ENCODE measurements at places on chromosomes 1 and 21. TPM values are rescaled to one million over a fixed set of nuclear protein-coding genes. Genes with fewer than 3 reads are reported as not detected.
A peak's percentile ranks its signal among the peaks of the same experiment; 100 is the strongest.

Gene RIPK4
- not detected for total RNA-seq

GRCh38 chr1:230120921-230121381, 53.9 kb downstream of the GALNT2 start:
- no peak for DNase-seq

Gene FAM78B
- total RNA-seq = 0.17 TPM

GRCh38 chr1:55311057-55311641, 96.0 kb upstream of the USP24 start:
- no peak for DNase-seq

GRCh38 chr1:241156231-241156965, 200.6 kb downstream of the RGS7 start:
- DNase-seq = no peak

GRCh38 chr1:26541816-26542711, 12.5 kb downstream of the RPS6KA1 start:
- DNase-seq = peak; percentile 83

- no peak for DNase-seq
These were observed 6.8 kb downstream of the SMIM1 start for GRCh38 chr1:3779265-3779911.

Gene CTNNBIP1
- total RNA-seq = 13.9 TPM

Gene F3
- total RNA-seq = not detected

Gene ACKR1
- total RNA-seq = not detected

GRCh38 chr1:175317309-175317708, 124.7 kb upstream of the KIAA0040 start:
- DNase-seq = peak; percentile 42
